ENCODE measurements at places on chromosomes 5 and 9. TPM values are rescaled to one million over a fixed set of nuclear protein-coding genes. Genes with fewer than 3 reads are reported as not detected.

GRCh38 chr9:88571419-88571818 is 36.4 kb downstream of the NXNL2 start:
- no peak for DNase-seq

GRCh38 chr5:142492781-142493281 is 168.0 kb upstream of the SPRY4 start:
- DNase-seq: no peak

DNA sequence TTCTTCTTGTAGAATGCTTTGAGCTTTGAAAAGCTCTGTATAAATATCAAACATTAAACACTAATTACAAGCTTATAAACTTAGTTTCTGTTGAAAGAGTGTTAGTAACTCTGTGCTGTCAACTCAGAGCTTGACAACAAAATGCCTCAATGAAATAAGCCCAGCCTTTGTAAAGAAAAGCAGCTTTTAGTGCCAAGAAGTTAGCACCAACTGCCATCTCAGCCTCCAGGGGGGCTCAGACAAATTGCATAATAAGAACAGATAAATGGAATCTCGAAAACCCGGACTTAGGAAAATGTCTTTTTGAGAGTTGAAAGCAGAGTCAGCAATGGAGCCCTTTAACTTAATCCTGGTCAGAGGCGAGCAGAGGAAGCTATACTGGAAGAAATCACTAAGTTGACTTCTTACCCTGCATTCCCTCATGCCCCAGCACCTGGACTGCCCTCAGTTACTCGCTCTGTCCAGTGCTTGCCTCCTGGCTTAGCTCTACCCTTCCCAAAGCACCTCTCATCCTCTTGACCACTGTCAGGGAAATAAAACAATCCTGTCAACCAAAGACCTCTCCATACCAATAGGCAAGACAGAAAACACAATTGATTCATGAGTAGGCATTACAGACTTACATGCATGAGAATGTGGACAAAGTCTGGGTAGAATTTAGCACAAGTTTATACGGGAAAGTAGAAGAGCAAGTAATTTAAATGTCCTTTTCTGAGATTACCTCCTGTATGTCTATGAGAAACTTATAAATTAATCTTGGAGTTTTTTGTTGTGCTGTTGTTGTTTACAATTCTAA is 352.7 kb downstream of the ZNF608 start:
- no peak for DNase-seq

LECT2 gene
- not detected for polyA plus RNA-seq

DNA sequence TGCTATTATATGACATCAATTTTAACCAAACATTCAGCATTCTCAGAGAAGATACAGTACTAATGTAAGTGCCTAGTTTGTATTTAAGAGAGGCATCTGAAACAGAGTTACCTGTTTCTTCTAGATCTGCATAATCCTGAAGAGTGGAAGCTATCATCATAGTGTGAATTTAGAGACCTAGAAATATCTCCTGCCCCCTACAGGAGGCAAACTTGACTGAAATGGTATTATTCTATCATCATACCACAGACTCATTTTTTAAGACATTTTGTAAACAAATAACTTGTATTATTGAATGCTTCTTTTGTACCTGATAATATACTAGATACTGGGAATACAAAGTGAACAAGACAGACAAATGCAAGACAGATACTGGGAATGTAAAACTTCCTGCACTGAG is 216.8 kb upstream of the RPS23 start:
- DNase-seq: no peak

HRH2 gene
- polyA plus RNA-seq: 2.1 TPM

DNA sequence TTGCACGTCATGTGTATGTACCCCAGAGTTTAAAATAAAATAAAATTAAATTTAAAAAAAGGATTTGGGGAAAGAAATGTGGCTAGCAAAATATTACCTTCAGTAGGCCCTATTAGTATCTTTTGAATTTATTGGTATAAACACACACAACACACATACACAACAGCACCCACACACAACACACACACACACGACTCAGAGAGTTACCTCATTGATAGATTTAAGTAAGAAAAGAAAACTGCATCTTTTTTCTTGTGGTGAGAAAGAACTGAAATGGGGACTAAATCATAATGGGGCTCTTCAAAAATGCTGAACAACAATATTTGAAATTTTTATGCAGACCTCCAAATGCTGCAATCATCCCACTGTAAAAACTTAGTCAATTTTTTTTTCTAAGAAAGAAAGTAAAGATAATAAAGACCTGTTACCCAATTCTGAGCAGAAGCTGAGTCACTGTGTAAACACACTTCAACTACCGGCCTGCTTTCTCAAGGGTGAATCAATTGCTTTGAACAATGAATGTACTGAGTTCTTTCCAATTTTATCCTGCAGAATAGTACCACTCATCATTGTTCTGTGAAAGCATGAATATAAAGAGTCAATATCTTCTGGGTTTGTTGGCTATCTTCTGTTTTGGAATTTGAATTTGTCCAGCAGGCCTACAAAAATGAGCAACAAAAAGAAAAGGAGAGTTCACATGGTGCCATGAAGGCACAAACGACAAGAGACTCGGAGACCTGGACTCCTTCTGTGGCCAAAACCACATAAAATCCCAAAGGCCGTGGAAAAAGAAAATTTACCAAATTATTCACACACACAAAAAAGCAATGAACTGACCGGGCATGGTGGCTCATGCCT is 57.9 kb upstream of the CCNG1 start:
- peak; percentile 40 for DNase-seq

DNA sequence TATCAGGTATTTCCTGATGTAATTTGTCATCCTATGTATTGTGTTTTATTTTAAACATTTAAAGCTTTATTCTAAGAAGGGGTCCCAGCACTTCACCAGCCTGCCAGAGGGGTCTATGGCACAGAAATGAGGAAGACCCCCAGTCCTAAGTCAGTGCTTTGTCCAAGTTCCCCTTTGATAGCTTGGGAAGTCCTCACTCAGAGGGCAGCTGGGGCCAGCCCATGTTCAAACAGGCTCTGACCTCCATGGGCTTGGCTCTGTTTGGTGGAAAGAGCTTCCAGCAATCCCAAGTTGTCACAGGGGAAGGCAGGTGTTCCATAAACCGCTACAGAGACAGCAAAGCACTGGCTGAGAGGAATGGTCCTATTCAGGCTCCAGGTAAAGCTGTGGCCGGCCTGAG is 26.6 kb upstream of the AKNA start:
- DNase-seq: no peak

NINJ1 gene
- polyA plus RNA-seq: 78.7 TPM

DNA sequence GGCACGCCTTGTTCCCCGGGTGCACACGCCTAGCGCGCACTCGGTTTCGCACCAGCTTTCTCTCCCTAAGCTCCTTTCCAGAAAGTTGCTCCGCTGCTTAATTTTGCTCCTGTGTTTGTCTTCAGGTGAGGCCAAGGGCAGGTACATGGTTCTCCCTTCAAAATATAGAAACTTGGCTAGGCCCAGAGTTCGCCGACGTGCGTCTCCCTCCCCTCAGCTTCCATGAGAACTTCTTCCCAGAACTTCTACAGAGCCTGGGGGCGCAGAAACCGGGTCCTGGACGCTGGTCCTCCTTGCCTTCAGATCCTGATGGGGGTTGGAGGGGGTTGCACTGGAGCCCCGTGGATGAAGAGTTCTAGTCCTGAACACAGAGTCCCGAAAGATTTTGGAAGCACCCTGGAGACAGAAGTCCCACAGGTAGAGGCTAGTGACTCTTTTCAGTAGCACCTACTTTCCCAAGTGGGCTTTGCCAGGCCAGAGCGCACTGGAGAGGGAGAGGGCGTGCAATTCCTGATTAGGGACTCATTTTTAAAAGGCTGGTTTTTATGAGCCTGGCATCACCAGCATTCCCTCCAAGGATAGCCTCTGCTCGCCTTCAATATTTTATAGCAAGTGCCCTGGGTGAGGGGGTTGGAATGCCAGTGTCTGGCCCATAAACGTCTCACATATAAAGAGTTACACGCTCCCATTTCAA is 128.4 kb downstream of the TMEM174 start:
- no peak for DNase-seq

TUSC1 gene
- 13.2 TPM for polyA plus RNA-seq
